COLO829 (cell line): ENCODE measurements at places on chromosomes 1 and 21.
A peak's percentile ranks its signal among the peaks of the same experiment; 100 is the strongest.

DNA sequence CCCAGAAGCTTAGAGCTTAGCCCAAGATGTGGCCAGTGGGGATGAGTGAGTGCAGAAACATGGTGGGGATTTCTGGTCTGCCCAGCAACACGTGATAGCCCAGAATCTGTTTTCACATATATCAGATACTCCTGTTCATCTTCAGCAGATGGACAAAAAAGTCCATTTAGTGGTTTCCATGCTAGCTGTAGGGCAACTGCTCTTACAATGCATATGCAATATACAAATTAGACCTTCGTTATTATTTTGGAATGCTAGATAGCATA, 96.9 kb upstream of the SGIP1 start:
- DNase-seq, result no peak

GRCh38 chr1:21594501-21594900, 74.7 kb downstream of the RAP1GAP start:
- DNase-seq, result no peak

- DNase-seq, result no peak
These were observed 264.1 kb downstream of the SRGAP2C start for GRCh38 chr1:121448851-121449250.

GRCh38 chr1:158362482-158362881, 8.8 kb downstream of the CD1E start:
- DNase-seq, result no peak

- DNase-seq, result no peak
These were observed 12.1 kb upstream of the CTTNBP2NL start for GRCh38 chr1:112383759-112384370.

- no peak for DNase-seq
These were observed 28.5 kb upstream of the EEIG2 start for GRCh38 chr1:108531444-108531843.

DNA sequence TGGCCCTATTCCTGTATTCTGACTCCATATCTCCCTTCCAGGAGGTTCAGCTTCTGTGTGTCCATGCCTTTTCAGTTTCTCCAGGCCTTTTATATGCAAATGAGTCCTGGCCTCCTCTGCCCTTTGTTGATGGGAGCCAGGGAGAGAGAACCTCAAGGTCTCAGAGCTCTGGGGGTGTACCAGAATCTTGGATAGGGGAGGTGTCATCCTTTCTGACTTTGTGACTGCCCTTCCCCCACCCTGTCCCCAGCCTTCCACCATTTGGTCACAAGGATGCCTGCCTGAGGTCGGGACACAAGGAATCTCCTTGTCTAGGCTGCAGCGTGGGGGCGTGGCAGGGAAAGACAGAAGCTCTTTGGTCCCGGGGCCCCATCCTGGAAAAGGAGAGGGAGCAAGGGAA, 18.6 kb downstream of the LURAP1 start:
- DNase-seq, result peak; percentile 79

- no peak for DNase-seq
These were observed 4.3 kb downstream of the PRMT2 start for GRCh38 chr21:46639489-46640386.

GRCh38 chr1:116692879-116693278, 25.3 kb upstream of the IGSF3 start:
- DNase-seq, result no peak

- DNase-seq, result no peak
These were observed 245.3 kb downstream of the DISC1 start for GRCh38 chr1:231871878-231872277.

DNA sequence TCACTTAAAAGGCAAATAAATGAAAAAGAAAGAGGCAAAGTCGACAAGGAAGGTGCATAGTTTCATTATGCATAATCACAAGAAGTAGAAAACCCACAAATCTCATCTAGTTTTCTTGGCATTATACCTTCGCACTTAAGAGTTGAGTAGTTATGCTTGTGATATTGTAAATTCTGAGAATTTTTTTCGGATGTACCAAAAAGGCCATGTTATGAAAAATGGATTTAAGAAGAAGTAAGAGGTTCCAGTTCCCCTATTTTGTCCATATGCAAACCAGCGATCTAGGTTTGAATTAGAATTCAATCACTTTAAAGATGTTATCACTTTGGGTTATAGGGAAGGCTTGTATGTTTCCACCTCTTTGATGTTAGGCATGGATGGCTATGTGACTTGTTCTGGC, 7.9 kb upstream of the ERICH3 start:
- no peak for DNase-seq

GRCh38 chr1:206808615-206809014, 36.3 kb upstream of the IL10 start:
- DNase-seq, result peak; percentile 53

DNA sequence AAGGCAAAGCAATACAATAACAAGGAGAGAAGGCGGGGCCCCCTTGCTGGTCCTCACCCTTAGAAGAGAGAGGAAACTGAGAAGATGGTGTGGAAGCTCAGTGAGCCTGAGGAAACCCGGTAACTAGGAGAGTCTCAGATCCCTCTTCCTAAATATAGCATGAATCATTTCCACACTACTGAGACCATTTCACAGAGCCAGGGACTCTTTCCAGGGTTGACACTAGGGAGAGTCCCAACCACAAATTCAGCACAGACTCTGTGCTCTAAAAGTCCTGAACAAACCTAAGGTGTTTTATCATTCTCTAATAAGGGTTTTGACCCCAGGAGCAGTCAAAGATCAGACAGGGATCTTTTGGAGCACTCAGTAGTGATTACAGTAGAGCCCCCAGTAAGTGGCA, 647.7 kb downstream of the KCNT2 start:
- no peak for DNase-seq

- no peak for DNase-seq
These were observed 62.7 kb downstream of the PRDM2 start for GRCh38 chr1:13762642-13763041.

DNA sequence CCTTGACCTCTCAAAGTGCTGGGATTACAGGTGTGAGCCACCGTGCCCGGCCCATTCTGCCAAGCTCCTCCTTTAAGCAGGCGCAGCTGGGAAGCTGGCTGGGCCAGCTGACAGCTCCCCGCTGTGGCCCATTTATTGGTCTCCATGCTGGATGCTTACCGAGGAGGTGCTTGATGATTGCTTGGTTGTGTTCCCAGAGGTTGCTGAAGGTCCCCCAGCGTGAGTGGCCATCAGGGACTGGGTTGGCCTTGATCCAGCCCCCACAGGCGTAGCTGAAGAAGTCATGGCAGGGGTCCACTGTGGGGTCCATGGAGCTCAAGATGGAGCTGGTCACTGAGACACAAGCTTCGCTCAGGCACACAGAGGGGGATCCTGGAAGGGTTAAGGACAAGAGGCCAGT, 17.7 kb downstream of the ECE1 start:
- no peak for DNase-seq

- DNase-seq, result no peak
These were observed 19.8 kb upstream of the GBP3 start for GRCh38 chr1:89042491-89042890.

GRCh38 chr1:166133857-166134256, 32.9 kb downstream of the FAM78B start:
- DNase-seq, result no peak

GRCh38 chr1:172084876-172085275, 243.6 kb downstream of the DNM3 start:
- DNase-seq, result no peak

- DNase-seq, result no peak
These were observed 31.7 kb downstream of the ELK4 start for GRCh38 chr1:205600085-205600484.

- no peak for DNase-seq
These were observed 96.8 kb upstream of the RUNX3 start for GRCh38 chr1:25026730-25027450.

DNA sequence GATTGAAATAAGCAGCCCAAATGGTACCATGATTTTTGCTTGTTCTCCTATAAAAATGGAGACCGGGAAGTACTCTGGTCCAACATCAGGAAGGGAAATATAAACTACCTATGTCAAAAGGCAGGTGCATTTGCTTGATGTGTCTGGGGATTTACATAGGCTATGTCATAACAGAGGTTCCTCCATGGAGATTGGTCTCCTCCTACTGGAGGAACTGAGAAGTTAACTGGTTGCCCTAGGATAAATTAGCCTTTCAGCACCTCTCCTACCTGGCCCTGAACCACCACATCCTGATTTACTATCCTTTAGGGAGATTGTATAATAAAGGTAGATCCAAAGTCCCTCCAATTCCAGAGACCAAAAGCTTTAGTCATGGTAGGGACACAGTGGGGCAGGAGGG, 1109.3 kb upstream of the B3GALT2 start:
- peak; percentile 48 for DNase-seq

GRCh38 chr1:118249641-118250040, 64.6 kb upstream of the SPAG17 start:
- no peak for DNase-seq

DNA sequence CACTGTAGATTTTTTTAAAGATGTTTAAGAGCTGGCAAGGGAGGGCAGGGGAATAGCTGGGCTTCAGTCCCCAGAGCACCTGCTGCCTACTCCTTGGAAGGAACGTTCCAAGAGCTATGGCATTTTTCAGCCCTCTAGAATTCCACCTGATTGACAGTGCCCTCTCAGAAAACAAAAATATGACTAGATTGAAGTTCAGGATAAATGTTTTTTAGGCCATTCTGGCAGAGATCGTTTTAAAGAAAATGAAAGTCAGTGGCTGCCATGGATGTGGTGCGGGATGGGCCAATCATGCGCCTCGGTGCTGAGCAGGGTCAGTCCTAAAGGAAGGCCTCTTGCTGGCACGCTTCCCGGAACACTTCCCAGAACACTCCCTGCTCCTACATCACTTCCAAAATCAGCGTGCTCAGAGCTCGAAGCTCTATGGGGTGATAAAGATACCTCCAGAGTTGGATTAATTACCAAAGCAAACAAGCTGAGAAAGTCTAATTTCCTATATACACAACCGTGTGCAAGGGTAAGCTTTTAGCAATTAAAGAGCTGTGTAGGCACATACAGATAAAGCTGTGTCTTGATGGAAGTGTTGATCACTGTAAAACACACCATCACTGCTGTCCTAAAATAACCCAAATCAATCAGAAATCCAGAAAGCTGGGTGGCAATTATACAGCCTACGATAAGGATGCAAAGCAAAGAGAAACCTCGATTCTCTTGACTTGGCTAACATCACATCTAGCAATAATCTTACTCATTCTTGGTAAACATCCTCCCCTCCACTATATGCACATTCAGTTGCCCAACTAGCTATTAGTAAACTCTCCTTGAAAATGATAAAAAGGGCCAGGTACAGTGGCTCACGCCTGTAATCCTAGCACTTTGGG, 34.6 kb downstream of the TGFBR3 start:
- DNase-seq, result peak; percentile 7

DNA sequence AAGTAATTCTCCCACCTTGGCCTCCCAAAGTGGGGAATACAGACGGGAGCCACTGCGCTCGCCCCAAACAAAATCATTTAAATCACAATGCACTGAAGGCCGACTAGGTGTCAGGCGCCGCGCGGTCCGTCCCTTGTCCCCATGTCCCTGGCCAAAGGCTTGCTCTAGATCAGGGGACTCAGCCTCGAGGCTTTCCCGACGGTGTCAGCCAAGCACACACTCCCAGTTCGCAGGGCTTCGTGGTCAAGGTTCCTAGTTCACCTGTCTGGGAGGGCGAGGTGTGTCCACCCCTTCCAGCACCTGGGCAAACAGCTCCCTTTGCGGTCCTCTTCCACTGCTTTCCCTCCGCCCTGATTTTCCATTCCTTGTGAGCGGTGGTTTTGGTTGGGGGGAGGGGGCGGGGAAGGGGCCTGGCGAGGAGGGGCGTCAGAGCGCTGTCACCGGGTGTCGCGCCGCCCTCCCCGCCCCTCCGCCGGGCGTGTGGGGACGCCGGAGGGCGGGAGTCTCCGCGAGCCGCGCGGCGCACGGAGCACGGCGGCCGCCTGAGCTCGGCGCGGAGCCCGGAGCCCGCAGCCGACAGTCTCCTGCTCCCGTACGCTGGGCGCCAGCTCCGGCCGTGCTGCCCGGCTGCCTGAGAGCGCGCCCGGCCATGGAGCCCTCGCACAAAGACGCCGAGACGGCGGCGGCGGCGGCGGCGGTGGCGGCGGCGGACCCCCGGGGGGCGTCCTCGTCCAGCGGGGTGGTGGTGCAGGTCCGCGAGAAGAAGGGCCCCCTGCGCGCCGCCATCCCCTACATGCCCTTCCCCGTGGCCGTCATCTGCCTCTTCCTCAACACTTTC, at the start of gene STUM:
Gene STUM, plus strand, starts transcription at position 509 of the 838 bp plus-strand sequence. Its CDS starts 141 bp downstream, at position 650.
- no peak for DNase-seq

GRCh38 chr1:202249436-202249835, 55.8 kb downstream of the LGR6 start:
- no peak for DNase-seq

DNA sequence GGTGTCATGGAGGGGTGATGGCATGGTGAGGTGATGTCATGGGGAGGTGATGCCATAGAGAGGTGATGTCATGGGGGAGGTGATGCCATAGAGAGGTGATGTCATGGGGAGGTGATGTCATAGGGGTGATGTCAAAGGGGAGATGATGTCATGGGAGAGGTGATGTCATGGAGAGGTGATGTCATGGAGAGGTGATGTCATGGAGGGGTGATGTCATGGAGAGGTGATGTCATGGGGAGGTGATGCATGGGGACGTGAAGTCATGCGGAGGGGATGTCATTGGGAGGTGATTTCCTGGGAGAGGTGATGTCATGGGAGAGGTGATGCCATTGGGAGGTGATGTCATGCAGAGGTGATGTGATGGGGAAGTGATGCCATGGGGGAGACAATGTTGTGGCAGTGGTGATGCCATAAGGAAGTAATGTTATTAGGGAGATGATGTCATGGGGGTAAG, 92.1 kb upstream of the C1orf174 start:
- DNase-seq, result no peak

DNA sequence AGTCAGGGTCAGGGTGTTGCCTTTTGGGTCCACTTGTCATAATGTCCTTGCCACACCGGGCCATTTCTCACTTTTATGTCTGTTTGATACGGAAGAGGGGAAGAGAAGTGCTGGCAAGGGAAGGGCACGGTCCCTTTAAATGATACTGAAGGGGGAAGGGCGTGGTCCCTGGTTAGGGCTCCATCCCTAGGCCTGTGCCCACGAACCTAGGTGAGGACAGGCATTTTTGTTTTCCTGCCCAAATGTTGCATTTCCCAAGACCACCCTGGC, 25.2 kb downstream of the B3GALT5 start:
- DNase-seq, result no peak

DNA sequence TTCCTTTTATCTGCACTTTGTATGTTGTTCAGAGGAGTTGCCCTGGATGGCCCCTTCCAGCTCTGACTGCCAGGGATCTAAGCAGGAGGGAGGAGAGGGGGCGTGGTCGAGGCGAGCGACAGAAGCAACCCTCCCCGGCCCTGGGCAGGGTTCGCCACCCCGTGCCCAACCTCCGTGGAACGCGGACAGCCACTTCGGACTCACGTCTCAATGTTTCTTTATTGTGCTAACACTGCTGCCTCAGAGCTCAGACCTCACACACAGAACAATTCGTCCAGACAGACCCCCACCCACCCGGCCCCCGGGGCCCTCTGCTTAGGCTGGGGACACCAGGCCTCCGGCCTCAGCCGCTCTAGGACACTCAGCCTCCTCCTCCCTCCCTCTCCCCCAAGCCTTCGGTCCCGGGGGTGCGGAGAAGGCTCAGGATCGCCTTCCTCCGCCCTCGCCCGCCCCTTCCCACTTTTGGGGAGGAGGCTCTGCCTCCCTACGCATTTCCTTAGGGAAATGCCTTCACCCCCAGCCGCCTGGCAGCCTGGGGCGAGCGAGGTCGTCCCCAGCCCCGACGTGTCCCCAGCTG, 8.3 kb downstream of the VSIG8 start:
- DNase-seq, result no peak

- no peak for DNase-seq
These were observed 46.1 kb downstream of the CAMTA1 start for GRCh38 chr1:6831366-6831765.
